ENCODE measurements at places on chromosomes 4 and X. TPM values are rescaled to one million over a fixed set of nuclear protein-coding genes. Genes with fewer than 3 reads are reported as not detected.

DNA sequence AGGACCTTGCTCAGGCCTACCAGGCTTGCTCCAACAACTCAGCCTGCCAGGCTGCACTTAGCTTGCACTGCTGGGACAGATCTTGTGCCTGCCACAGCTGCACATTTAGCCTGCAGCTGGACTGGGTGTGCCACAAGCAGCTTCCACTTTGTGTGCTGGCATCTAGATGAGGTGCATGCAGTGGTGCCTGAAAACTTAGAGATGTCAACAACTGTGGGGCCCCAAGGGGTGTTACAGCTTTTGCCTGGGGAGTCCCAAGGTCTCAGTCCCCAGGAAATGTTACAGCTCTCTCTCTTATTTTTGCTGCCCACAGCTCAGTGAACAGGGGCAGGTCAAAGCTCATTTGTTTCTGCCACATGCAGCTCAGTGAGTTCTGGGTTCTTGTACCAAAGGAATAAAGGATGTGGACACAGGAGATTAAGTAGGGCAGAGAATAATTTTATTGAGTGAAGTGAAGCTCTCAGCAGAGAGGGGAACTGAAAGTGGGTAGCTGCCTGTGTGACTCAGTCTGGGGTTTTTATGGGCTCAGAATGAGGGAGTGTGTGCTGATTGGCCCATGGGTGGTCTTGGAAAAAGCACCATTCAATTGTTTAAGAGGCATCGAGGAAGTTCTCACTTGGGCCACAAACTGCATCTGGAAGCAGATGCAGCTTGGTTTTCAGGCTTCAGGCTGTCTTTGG lies 828.3 kb downstream of the TECRL start:
- no peaks in the 10 kb centered on the region for H3K27me3 ChIP-seq
- no peak for DNase-seq
- no peaks in the 10 kb centered on the region for H3K4me1 ChIP-seq
- no peak overlapping the region for H3K4me3 ChIP-seq
- no peak overlapping the region for H3K27ac ChIP-seq
- H3K36me3 ChIP-seq, result no peaks in the 10 kb centered on the region

DNA sequence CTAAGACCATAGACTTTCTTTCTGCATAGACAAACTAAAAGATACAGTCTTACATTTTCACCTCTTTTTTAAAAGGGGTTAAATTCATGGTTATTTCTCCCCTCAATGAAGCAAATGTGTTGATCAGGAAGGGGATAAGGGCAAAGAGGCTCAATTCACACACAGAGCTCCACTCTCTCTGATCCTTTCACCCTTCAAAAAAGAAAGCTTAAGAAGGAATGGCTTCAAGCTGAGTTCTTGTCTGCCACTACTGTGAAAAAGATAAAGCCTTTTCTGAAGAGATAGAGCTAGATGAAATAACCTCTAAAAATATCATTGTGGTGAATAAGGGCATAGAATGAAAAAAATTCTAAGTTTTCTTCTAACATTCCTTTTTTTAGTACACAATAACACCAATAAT lies 28.3 kb downstream of the SEPSECS start:
- no peak overlapping the region for H3K4me3 ChIP-seq
- no peak overlapping the region for H3K27ac ChIP-seq
- peaks cover 3% of the 10 kb centered on the region for H3K4me1 ChIP-seq
- no peaks in the 10 kb centered on the region for H3K36me3 ChIP-seq
- DNase-seq, result no peak
- no peaks in the 10 kb centered on the region for H3K27me3 ChIP-seq

DNA sequence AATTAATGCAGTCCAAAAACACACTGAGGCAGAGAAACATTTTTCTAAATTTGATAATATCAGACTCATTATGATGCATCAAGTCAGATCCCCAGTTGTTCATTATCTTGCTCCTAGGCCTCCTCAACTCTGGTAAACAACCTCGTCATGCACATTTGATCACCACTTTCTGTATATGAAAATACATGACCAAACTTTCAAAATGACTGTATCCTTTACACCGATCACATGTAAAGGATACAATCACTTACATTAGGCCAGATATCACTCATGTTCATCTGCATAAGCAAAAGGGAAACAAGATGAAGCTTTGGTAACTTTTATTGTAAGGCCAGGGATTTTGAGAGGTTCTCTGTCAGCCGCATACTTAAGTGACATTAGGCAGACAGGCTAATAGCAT lies 99.4 kb upstream of the IL1RAPL1 start:
- H3K36me3 ChIP-seq, result no peaks in the 10 kb centered on the region
- no peak overlapping the region for H3K27ac ChIP-seq
- H3K4me3 ChIP-seq, result no peak overlapping the region
- no peaks in the 10 kb centered on the region for H3K4me1 ChIP-seq
- no peak for DNase-seq
- no peaks in the 10 kb centered on the region for H3K27me3 ChIP-seq

GRCh38 chrX:111634823-111635729 lies 45.9 kb upstream of the ALG13 start:
- no peaks in the 10 kb centered on the region for H3K27me3 ChIP-seq
- DNase-seq, result no peak
- no peaks in the 10 kb centered on the region for H3K4me1 ChIP-seq
- H3K27ac ChIP-seq, result no peak overlapping the region
- H3K4me3 ChIP-seq, result no peak overlapping the region

Gene CDX4
- total RNA-seq, result not detected

Data from astrocyte (in vitro differentiated cells and primary cell).